ENCODE measurements at places on chromosomes 5 and 9.
A peak's percentile ranks its signal among the peaks of the same experiment; 100 is the strongest.

DNA sequence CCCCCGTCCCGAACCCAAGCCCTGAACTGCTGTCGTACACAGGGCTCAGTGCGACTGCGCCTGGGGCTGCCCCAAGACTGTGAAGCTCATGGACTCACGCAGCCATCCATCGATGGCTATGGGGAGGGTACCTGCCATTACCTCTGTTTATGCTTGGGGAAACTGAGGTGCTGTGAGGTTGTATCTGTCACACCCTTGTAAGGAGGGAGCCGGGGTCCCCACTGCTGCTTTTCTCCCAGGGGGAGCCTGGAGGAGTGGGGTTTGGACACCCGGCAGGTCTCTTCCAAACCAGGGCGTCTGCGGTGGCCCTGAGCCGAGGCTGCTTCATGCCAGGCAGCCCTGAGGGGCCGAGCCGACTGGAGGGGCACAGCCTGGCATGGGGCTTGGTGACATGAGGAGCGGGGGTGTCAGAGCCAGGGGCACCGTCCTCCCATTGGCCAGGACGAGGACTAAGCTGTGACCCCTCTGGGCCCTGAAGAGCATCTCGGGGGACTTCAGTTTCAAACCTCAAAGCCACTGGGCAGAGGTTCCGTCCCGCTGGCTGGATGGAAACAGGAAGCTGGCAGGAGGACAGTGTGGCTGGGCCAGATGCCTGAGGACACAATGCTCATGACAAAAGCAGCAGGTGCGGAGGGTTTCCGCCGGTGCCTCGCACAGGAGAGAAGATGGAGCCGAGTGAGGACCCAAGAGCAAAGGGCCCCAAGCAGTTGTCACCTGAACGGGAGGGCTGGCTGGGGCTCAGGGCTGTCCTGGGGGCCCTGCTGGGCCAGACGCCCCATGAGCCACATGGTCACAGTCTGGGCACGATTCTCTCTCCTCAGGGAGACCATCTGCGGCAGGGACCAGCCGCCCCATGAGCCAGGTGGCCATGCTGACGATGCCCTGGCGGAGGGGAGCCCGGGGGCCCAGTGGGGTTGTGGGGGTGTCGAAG, 54.4 kb upstream of the EXOC3 start:
- DNase-seq, result no peak

DNA sequence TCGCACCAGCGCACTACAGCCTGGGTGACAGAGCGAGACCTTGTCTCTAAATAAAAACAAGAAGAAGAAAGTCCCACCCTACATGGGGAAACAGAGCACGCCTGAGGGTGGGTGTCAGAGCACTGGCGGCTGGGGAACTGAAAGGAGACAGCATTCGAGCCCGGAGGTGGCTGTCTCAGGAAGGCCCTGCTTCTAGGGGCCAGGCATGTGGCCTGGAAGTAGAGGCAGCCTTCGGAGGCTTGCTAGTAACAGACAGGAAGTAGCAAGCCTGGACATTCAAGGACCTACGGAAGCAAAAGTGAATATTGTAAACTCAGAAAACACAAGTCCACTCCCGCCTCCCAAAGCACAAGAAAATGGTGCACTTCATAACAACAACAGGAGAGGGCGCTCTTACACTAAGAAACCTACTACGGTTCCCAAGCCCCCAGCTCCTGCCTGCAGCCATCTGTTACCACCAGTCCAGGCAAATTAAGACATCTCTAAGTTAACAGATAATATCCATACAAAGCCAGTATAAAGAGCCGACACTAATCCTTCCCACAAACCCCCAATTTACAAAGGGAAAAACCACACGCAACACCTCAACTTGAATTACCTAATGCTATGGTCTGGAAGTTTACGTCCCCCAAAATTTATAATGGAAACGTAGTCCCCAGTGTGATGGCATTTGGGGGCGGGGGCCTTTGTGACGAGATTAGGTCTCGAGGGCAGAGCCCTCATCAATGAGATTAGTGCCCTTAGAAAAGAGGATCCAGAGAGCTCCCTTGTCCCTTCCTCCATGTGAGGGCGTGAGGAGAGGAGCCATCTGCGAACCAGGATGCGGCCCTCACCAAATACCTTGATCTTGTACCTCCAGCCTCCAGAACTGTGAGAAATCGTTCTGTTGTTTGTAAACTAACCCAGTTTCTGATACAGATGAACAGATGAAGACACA, 7.7 kb downstream of the RASGEF1C start:
- DNase-seq, result peak; percentile 17

DNA sequence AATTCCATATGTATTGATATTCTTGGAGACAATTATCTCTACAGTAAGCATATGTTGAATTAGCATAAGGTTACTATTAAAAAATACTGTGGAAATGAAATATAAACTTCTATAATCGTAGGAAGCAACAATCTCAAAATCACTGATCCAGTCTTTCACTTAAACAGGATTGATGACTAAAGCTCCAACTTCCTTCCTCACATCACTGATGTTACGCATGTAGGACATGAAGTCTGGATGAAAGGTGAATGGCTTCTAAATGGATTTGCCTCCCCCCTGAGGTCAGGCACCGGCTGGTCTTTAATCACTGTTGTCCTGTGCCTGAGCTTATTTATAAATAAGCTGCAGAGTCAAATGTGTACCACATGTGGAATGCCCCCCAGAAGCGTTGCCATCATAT, 157.1 kb upstream of the NFIB start:
- no peak for DNase-seq

DNA sequence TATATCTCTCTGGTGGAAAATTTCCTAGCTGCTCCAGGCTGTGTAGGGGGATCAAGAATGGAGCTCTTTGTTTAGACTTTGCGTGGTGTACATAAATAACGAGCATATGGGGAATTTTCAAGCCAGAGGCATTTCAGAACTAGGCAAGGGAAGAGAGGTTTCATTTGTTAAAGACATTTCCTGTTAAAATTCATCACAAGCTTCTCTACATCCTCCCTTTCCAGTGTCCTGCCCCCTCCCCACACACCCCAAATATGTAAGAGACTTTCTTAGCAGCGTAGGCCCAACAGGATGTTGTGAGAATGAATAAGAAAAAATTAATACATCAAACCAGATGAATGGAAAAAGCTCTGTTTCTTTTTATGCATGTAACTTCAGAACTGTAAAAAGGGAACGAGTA, 150.3 kb downstream of the GPBP1 start:
- no peak for DNase-seq

DNA sequence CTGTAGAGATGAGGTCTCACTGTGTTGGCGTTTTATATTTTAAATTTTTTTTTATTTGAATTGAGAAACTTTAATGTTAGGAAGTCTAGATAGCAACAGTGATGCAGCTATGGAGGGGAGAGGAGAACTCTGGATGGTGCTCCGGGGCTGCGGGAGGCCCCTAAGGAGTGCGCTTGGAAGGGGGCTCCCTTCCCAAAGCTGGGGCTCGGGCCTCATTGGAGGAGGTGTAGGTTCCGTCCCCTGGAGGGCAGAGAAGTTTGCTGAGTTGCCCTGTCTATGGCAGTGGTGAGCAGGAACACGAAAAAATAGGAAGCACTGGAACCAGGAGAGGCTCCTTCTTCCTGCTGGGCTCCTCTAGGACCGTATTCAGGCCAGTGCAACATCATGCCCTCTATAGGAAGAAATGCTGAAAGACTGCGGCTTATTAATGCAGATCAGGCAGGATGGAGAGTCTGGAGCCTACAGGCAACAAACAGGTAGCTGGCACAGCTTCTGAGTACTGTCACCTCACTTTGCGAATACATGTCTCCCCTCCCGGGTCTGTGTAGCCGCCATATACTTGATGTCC, 16.1 kb downstream of the AHRR start:
- DNase-seq, result peak; percentile 29

DNA sequence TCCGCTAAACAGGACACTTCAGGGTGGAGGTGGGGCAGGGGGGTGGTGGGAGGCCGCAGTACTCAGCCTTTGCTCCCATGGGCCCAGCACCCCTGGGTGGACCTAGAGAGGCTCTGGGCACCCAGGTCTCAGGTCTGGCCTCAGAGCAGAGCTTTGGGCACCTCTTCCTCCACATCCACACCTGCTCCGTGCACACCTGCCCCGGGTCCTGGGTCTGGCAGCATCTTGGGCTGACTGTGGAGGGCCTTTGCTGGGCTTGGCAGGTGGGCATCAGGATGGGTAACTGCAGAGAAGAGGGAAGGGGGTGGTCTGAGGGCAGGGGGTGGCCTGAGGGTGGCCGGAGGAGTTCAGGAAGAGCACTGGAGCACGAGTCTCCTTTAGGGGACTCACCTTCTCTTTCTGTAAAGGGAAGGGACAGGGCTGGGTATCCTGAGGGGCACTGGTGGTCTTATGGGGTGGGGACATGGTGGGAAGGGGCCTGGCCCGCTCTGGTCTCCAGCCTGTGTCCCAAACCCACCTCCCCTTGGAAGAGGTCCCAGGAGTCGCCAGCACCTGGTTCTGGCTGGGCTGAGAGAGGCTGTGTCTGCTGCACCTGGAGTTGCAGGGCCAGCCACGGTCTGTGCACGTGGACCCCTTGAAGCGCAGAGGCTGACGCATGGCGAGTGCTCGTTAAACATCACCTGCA, 106.7 kb upstream of the IER5L start:
- DNase-seq, result no peak

DNA sequence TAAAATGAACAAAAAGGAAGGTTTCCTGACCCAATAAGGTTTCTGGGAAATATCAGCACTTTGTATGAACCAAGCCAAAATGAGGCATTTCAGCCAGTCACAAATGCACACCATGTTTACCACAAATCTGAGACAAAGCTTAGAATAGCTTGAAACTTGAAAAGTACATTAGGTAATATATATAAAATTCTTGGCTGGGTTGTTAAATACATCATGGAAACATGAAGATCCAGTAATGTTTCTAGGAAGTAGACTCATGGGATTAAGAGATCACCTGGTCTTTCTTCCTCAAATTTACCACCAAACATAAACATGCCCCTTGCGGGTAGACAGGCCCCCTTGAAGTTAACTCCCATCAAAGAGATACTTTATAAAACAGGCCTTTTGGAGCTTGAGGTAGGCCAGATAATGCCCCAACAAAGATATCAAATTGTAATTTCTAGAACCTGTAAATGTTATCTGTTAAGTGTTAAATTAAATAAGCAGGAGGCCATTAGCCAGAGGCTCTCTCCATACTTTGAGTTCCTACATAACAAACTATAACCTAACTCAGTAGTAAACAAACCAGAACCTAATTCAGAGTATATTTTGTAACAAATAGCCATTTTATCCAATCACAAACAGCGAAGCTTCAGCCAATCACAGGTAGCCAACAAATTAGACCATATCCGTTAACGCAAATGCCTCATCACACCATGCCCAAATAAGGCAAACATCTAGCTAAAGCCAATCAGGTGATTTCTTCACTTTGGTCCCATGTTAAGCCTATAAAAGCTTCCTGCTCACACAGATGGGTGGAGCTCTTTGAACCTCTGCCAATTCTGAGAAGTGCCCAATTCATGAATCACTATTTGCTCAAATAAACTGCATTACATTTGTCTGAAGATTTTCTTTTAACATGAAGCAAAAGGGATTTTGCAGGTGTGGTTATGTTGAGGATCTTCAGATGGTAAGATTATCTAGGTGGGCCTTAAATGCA, 127.9 kb upstream of the TARS1 start:
- DNase-seq, result peak; percentile 72

- DNase-seq, result no peak
These were observed 129.7 kb downstream of the GOLPH3 start for GRCh38 chr5:32044434-32044833.

- no peak for DNase-seq
These were observed 66.1 kb upstream of the PPP1R26 start for GRCh38 chr9:135413461-135413860.

GRCh38 chr5:90402521-90403255, 6.9 kb downstream of the CETN3 start:
- DNase-seq, result no peak

- no peak for DNase-seq
These were observed 22.0 kb upstream of the GNAQ start for GRCh38 chr9:78053627-78054026.

DNA sequence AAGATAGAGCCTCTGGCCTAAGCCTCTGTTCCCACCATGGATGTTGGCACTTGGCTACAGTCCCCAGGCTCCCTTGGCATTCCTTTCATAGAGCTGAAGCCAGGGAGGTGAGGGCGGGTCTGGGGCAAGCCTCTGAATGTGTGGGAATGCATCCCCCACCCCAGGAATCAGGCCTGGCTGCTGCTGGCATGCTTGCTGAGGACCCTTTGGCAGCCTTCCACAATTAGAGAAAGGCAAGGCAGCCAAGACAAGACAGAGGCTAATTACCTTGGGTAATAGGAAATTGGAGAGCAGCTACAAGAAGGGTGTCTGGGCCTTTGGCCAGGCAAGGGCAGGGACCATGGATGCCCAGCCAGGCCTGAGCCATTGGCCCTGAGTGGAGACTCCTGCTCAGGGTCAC, 204.4 kb upstream of the TRIM32 start:
- no peak for DNase-seq

DNA sequence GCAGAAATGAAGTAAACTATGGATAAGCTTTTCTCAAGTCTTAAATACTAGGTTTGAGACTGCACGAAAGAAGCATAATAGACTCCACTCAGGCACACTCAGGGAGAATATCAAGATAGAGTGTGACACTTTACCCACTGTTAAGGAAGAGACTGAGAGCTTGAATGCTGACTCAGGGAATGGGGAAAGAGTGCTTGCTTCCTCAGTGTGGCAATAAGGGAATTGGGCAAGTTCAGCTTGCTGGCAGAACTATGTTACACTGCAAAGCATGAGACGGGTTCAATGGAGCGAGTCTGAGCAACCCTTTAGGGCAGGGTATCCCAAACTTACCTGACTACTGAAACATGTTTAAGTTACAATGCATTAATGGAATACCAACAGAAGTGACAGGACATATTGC, 237.7 kb upstream of the MEF2C start:
- no peak for DNase-seq

GRCh38 chr9:80175286-80176150, 603.8 kb downstream of the TLE4 start:
- DNase-seq, result peak; percentile 45

DNA sequence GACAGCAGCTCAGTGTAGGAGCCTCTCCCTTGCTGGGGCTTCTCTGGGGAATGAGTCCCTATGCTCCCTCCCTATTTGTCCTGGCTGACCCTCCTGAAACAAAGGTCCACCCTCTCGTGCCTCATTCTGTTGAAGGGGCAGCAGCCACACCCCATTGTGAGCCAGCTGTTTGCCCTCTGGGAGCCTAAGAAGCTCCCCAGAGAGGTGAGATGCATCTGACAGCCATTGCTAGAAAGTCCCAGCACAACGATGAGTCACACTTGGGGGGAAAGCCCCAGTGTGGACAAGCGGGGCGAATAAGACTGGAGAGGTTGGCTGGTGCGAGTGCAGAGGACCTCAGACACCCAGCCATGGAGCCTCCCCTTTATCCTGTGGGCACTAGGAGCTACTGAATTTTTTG, 101.4 kb downstream of the PPARGC1B start:
- DNase-seq, result peak; percentile 18

GRCh38 chr9:18976221-18976708, 56.7 kb downstream of the SAXO1 start:
- DNase-seq, result no peak

GRCh38 chr5:172641359-172642050, 442 bp downstream of the NEURL1B start:
- no peak for DNase-seq

GRCh38 chr9:70789086-70789485, 332.3 kb downstream of the TRPM3 start:
- no peak for DNase-seq

GRCh38 chr5:74371621-74372020, 268.9 kb downstream of the ENC1 start:
- DNase-seq, result no peak

- DNase-seq, result no peak
These were observed 27.6 kb upstream of the PSD2 start for GRCh38 chr5:139767960-139768359.
